ENCODE measurements at places on chromosomes 7 and 10.
A peak's percentile ranks its signal among the peaks of the same experiment; 100 is the strongest.

DNA sequence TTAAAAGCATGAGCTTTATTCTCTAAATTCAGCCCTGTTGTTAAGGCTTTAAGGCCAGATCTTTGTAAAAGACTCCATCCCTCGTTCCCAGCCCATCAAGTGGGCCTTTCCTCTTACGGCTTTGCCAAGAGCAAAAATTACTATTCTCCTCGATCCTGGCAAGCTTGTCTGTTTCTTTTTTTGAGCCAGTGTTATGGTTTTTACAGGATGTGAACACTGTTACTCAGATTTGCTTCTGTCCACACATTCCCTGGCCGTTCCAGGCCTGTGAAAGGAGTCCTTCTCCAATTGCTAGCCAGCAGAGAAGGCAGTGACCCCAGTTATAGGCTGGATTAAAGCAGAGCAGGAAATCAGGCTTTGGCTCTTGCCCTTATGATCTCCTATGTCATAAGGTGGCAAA, 47.0 kb upstream of the EPC1 start:
- DNase-seq, result no peak

DNA sequence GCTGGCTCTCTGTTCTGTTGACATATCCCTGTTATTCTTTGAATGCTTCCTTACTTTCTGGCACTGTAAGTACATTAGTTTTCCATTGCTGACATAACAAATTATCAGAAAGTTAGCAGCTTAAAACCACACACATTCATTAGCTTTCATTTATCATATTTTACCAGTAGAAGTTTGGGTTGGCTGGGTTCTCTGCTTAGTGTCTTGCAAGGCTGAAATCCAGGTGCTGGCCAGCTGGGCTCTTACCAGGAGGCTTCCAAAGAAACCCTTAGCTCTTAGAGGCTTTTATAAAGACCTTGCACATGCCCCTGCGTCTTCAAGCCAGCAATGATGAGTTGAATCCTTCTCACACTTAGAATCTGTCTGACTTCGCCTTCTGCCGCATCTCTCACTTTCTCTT, 160.6 kb downstream of the MLLT10 start:
- no peak for DNase-seq

GRCh38 chr7:117071551-117071950, 118.2 kb downstream of the ST7 start:
- no peak for DNase-seq

DNA sequence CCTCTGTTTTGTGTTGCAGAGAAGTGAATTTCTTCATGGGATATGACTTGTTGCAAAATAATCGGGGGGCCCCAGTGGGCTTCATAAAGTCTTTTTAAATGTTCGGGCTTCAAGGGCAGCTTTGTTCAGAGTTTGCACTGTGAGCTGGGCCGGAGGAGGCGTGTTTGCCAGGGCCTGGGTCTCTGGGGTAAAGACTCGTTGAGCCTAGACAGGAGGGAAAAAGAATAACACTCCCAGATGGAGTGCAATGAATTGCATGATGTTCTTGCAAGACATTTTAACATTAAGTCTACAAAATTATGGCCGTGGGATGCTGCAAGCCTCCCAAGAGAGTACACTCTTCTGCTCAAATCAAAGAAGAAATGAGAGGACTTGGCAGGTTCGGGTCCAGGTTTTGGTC, 23.6 kb downstream of the BMPER start:
- DNase-seq, result no peak

DNA sequence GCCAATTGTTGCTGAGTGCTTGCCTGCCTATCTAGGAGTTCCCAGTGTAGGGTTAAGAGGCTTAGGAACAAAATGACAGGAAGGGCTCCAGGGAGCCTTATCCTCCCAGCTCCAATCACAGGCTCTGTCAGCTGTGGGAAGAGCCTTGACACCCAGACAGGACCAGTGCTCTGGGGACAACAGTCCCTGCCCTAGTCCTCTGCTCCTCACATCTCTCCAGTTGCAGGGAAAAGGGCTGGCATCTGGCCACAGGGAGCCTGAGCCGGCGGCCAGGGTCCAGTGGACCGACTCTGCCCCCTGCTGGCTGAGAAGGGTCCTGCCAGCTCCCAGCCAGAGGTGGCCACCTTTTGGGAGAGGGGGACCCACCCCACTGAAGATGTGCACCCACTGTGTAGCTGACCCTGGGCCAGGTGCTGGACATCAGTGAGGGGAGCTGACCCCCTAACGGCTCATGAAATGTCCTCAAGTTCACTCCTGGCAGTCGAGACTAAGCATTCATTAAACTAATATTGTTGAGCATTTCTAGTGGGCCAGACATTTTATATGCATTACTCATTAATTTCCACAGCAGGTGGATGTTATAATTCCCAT, 17.6 kb downstream of the DNAJB12 start:
- DNase-seq, result peak; percentile 82

- DNase-seq, result no peak
These were observed 33.2 kb downstream of the ABCC2 start for GRCh38 chr10:99815621-99816020.

DNA sequence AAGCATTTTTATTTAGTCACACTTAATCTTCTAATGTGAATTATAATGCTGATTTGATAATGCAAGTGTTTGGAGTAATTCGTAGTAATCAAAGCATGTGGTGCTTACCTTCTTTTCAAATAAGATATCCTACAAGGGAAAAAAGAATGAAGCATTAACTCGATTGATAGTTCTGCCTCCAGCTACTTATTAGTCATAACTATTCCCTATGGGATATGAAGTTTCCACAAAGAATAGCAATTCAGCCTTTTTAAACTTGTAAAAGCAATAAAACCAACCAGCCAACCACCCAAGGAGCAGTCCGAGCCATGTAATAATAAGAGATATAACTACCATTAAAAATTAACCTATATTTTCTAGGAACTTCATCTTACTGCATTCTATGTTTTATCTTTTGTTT, 11.6 kb downstream of the COL28A1 start:
- DNase-seq, result no peak

DNA sequence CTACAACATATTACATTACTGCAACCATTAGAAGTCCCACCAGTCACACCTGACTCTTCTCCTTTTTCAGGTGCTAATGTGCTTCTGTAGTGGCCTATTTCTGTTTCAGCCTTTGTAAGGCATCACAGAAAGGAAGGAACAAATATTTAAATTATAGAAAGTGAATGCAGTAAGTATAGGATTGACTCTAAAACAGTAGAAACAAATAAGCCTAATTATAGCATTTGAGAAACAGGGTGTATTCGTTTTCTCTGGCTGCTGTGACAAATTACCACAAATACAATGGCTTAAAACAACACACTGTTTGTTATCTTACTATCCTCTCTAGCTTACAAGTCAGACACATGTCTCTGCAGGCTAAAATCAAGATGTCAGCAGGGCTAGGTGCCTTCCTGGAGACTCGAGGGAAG, 69.4 kb downstream of the CCSER2 start:
- no peak for DNase-seq

- no peak for DNase-seq
These were observed 30.9 kb downstream of the TRIM8 start for GRCh38 chr10:102675011-102675665.

GRCh38 chr10:101238732-101239105, 9.5 kb upstream of the LBX1 start:
- no peak for DNase-seq

DNA sequence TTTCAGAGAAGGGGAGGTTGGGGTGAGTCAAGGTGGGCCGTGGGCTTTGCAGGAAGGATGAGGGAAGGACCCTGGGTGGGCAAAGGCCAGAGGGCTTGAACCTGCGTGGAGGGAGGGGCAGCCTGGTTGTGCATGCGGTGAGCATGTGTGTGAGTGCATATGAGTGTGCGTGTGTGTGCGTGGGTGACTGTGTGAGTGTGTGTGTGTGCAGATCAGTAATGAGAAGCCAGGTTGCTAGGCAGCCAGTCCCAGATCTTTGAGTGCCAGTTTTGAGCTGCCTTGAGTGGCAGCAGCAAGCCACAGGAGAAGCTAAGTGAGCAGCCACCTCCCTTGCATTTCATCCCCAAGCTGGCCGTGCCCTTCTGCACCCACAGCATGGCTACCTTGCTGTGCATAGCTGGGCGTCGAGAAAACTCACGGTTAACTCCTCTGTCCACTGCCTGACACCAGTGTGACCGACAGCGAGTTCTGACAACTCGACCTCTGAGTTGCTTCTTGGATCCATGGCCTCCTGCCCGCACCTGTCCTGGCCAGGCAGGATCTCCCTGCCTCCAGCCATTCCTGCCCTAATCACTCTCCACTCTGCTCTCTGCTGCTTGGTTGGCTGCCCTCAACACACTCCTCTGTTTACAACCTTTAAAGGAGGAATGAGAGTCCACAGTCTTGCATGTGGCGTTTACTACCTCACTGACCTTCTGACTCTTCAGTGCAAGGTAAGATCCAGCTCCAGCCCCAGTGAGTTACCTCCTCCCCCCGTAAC, 775.4 kb downstream of the TYW1 start:
- no peak for DNase-seq

- no peak for DNase-seq
These were observed 20.0 kb downstream of the LAMB1 start for GRCh38 chr7:107982918-107983389.

DNA sequence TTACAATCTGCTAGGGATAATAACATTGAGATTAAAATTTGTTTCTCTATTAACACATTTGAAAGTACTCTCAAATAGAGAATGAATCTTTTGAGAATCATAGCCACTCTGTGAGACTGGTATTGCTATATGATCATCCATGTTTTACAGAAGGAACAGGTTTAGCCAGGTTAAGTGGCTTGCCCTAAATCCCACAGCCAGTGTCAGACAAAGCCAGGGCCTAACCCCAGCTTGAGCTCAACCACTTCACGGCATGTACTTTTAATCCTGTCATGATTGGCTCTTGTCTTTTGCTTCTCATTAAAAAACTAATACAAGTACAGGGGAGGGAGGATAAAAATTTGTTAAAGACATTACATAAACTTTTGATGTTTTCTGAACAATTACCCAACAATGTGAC, 3.8 kb upstream of the ZNRF2 start:
- DNase-seq, result no peak

- DNase-seq, result no peak
These were observed 52.9 kb downstream of the RELN start for GRCh38 chr7:103936558-103936957.

GRCh38 chr7:125654076-125654475, 724.5 kb upstream of the POT1 start:
- DNase-seq, result no peak

DNA sequence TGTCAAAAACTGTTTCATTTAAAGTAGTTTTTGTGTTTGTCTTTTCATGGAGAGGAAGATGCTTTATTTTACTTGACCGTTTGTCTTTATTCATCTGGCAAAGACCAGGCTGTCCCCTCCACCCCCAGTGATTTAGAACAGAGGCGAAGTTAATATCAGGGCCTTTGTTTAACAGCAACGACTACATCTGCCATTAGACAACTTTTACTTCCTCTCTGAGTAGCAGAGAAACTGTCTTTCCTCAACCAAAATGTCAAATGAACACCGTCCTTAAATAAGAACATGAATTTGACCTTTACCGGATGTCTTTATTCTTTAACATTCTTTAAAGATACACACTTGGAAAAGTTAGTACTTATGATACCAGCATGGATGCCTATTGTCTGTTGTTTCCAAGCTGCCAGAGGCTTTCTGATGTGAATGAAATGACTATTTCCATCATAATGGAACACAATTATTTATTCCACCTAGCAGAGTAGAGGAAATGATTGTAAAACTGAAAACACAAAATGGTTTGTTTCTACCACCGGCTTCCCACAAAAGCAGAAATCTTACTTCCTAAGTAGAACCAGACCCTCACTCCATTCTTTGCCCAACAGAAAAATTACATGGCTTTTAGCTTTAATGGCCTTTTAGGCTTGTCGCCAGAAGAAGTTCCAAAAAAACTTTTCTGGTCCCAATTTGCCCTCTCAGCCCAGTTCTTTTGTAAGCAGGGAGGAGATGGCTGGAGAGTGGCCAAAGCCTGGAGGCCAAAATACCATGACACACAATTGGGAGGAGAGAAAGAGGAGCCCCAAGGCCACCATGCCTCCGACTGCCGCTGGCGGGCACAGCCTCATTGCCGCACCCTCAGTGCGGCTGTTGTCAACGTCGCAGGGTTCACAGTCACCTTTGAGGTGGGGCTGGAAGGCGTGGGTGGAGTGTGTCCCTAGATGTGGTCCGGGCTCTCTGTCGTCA, 168.5 kb downstream of the TEX36 start:
- DNase-seq, result no peak

GRCh38 chr7:132557489-132558044, 18.7 kb downstream of the PLXNA4 start:
- no peak for DNase-seq

- DNase-seq, result no peak
These were observed 1.7 kb downstream of the RHOBTB1 start for GRCh38 chr10:60942134-60942787.

- DNase-seq, result no peak
These were observed 44.9 kb upstream of the ANK3 start for GRCh38 chr10:60434418-60435046.

GRCh38 chr7:105153531-105153930, 139.5 kb downstream of the KMT2E start:
- no peak for DNase-seq

- no peak for DNase-seq
These were observed 5.7 kb downstream of the LLCFC1 start for GRCh38 chr7:142945001-142945400.

- DNase-seq, result no peak
These were observed 49.9 kb downstream of the ZRANB1 start for GRCh38 chr10:124991835-124992234.

DNA sequence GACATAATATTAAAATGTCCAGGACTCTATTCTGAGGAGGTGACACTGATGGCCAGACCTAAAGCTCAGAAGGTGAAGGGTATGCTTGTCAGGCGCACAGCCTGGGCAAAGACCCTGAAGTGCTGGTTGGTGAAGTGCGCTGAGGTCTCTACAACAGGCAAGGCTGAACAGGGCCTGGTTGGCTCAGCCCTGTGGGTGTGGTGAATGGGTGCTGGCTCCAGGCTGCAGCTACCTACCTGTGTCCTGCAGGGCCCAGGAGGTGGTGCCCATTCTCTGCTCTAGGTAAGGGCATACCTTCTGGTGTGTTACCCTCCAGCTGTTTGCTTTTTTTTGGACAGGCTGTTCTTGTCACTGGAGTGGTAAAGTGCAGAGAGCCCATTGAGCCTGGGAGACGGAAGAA, 85.1 kb downstream of the RAMP3 start:
- no peak for DNase-seq

DNA sequence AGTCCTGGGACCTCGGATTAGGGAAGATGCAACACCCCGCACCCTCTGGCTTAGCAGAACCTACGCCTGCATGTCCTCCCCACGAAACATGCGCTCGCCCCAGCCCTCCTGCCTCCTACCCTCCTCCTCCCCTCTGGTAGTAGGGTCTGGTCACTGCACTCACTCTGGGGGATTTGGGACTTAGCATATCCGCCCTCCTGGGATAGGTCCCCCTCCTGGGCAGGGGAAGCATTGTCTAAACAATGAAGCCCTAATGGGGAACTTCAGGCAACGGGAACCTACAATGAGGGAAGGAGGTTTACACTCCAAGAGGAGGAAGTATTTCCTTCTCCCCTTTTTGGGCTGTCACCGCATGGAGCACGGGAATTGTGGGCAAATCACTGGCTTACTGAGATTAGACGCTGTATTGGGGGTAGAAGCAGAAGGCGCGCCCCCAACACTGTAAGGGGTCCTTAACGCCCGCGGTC, 892 bp downstream of the CRHR2 start:
- no peak for DNase-seq

All from liver (tissue), 10 donors.